C1 segment of cervical spinal cord (tissue), 14 donors: ENCODE measurements at places on chromosomes 6 and 20.

GRCh38 chr6:79946272-79947190, 822 bp downstream of the ELOVL4 start:
- peak; percentile 51 for DNase-seq

- DNase-seq, result peak; percentile 82
These were observed at the start of gene EPB41L1 for GRCh38 chr20:36154700-36155628. TSS of gene EPB41L1 (plus strand) at chr20:36154740. CDS start at chr20:36173778, 19,038 bp downstream.

DNA sequence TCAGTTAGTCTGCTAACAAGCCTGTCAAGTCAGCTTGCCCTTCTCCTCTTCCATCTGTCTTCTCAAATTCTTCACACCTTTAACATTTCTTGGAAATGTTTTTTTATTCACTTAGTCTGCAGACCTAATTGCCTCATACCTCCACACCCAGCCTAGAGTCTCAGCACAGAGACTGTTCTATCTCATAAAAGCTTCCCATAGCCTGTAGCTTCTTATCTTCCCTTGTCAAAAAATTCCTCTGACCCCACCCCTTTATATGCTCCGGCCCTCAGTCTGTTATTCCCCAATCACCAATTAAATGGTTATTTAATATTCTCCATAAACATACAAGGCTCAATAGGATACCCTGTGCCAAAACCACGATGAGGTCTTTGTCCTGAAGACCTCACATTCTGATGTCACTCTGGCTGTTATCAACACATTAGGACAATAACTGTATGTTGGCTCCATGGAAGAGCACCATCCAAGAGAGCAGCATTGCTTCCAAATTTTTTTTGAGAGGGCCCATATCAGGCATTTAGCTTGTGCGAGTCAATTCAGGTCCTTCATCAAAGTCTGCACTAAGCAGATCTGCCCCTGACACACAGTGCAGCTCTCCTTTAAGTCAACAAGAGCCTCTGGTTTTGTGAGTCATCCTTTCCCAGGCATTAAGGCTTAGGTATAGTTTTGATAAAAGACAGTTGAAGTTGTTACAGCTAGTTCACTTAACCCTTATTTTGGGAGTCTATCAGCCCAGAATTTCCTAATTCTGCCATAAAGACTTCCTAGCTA, 83.2 kb upstream of the TBX18 start:
- no peak for DNase-seq

GRCh38 chr20:47038566-47039560, 144.2 kb downstream of the EYA2 start:
- no peak for DNase-seq

GRCh38 chr6:69340196-69340595, 456.6 kb downstream of the LMBRD1 start:
- DNase-seq, result no peak

DNA sequence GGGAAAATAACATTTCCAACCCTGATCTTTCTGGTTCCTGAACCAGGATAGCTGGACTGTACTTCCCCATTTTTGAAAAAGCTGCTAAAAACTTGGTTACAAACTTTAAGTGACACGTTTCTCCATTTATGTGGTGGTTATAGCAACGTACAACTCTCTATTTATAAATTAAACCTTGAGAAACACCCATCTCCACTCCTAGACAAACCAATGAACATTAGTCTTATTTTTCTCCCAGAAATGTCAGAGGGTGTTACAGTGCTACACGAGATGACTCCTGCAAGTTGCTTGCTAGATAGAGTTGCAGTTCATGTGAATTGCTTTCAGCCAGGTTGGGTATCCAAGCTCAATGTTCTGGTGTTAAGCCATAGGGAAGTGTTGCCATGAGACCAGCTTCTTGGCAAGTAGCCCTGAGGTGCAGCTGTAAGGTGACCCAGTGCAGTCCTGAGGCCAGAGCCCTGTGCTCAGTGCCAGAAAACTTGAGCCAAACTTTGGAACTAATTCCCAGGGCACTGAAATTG, 51.3 kb upstream of the REV3L start:
- DNase-seq, result no peak

- no peak for DNase-seq
These were observed 223.7 kb upstream of the RUNX2 start for GRCh38 chr6:45104429-45104828.

GRCh38 chr6:1391800-1392309, 2.5 kb downstream of the FOXF2 start:
- DNase-seq, result no peak

DNA sequence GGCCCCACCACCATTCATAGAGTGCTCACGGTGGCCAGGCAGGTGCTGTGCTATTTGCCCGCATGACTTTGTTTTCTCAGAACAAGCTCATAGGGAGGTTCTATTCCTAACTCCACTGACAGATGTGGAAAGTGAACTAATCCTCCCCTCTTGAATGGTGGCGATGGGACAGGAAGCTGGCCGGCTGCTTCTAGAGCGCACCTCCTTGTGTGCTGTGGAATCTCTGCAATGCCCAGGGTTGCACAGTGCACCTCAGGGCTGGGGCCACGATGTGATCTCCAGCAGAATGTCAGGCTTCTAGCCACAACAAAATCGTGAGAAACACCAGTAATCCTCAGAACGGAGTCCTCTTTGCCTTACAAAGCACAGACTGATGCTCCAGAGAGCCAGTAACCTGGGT, 53.8 kb upstream of the SLC22A23 start:
- DNase-seq, result no peak

GRCh38 chr6:128606611-128607010, 86.2 kb upstream of the PTPRK start:
- DNase-seq, result no peak

DNA sequence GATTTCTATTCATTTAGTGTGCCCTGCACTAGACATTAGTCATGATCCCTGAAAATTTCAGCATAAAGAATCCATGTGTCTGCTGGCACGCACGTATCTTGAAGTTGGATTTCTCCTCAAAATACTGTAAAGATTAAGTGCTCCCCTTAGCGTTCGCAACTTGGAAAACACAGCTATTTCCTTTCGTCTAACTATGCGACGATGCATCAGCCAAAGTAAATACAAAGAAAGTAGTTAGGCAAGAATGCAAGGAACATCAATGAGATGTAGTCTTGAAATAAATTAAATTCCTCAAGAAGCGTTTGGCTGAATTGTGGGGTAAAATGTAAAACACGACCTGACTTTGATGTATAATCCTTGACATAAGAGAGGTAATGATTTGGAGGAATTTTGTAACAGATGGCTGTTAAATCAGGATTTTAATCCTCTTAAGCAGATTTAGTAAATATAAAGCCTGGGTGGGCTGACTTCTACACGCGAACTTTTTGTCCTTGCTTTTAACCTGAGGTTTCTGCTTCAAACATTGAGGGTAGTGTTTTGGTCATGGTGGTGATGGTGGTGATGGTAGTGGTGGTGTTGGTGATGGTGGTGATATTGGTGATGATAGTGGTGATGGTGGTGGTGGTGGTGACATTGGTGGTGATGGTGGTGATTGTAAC, 88.2 kb downstream of the FOXF2 start:
- no peak for DNase-seq

GRCh38 chr6:73581293-73581692, 60.5 kb upstream of the EEF1A1 start:
- no peak for DNase-seq

- DNase-seq, result no peak
These were observed 576 bp downstream of the MAPK13 start for GRCh38 chr6:36130667-36131510.

GRCh38 chr20:23092861-23093495, 6.9 kb upstream of the CD93 start:
- DNase-seq, result no peak

DNA sequence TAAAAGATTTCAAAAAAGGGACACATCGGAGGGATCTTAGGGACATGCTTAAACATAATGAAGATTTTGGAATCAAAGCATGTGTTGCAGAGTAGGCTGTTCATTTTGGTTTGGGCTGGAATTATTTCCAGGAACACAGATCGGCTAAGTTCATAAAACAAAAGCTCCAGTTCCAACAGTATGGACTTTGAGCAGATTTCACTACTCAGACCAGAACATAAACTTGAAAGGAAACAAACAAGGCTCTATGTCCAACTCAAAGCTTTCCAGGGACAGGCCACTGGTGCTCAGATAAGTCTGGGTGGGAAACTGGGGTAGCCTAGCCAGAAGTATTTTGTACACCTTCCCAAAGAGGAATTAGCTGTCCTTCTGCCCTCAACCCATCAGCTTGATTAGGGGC, 51.2 kb upstream of the GMPR start:
- no peak for DNase-seq

GRCh38 chr6:106539936-106540335, 89.4 kb downstream of the RTN4IP1 start:
- no peak for DNase-seq

- DNase-seq, result no peak
These were observed 312.9 kb downstream of the GJA1 start for GRCh38 chr6:121748376-121748775.

DNA sequence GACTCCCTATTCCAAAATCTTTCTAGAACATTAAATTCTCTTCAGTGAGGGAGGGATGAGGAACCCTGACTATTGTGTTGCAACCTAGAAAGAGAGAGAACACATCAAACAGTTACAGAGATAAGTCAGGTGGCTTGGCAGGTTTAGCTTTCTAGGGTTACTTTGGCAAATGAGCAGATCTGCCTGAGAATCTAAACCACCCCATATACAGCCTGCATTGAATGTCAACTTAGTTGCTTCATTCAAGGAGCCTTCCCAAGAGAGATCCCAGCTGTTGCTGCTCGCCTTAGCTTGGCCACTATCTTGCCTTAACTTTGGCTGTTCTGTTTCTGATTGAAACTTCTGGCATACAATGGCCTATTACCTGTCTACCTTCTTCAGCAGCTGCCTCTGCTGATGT, 74.7 kb upstream of the TCF21 start:
- no peak for DNase-seq

GRCh38 chr6:39263303-39264037, 34.2 kb upstream of the KCNK5 start:
- no peak for DNase-seq

- no peak for DNase-seq
These were observed 95.5 kb downstream of the NCR2 start for GRCh38 chr6:41430875-41431274.

DNA sequence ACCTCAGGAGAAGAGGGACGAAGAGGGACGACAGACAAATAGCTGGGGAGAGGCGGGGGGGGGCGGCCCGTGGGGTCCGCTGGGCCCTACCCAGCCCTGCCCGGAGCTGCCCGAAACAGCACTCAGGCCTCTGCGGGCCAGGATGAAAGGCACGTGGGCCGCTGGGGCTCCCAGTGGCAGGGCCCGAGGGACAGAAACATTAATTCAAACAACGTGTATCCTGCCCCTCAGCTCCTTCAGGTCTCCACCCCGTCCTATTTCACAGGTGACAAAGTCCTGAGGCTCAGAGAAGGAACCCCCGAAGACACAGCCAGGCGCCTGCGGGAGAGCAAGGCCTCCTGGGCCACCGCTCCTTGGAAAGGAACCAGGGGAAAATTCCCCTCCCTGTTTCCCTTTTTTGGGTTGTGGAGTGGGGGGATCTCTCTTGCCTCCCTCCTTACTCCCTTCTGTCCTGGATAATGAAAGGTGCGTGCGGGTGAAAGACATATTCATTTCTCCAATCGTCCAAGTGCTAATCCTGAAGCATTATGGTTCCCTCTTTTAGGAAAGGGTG, 93.3 kb downstream of the RNASET2 start:
- DNase-seq, result no peak

GRCh38 chr20:24863356-24863755, 85.7 kb upstream of the CST7 start:
- no peak for DNase-seq

DNA sequence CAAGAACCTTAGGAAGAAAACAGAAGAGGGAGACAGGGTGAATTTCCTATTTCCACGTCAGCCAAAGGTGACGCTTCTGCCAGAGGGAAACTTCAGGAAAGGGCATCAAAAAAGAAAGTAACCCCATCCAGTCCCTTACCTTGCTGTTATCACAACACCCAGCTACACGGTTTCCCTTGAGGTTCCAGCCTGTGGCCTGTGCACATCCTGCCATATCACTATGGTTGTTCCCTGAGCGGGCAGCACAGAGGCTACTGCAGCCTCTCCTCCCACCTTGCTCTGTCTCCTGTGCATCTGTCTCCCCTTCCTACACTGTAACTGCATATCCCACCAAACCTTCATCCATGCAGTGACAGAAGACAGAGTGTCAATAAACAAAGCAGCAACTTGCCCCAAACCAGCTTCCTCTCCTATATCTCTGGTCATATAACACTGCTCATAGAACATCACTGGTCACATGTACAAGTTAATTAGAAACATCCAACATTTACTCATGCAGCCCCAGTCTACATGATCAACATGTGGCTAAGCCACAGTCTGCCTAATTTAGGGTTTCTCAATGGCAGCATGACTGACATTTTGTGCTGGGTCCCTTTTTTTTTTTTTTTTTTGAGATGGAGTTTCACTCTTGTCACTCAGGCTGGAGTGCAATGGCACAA, 54.7 kb downstream of the GFOD1 start:
- no peak for DNase-seq

DNA sequence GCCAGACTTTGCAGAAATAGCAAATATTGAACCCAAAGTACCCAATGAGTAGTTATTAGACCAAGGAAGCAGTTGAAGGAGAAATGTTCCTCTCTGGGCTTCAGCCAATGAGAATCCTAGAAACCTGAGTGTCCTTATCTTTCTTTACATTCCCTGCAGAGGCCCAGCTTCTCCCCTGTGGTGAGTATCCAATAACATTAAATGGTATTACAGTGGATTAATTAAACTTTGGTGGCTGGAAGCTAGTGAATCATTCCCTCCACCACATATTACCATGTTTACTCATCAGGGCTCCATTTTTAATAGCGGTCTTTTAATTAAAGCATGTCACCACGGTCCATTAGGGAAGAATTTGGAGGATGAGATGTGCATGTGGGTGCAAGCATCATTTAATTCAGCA, 74.0 kb downstream of the UNC5CL start:
- no peak for DNase-seq

- DNase-seq, result no peak
These were observed 9.5 kb upstream of the ADGRG6 start for GRCh38 chr6:142292166-142292924.

DNA sequence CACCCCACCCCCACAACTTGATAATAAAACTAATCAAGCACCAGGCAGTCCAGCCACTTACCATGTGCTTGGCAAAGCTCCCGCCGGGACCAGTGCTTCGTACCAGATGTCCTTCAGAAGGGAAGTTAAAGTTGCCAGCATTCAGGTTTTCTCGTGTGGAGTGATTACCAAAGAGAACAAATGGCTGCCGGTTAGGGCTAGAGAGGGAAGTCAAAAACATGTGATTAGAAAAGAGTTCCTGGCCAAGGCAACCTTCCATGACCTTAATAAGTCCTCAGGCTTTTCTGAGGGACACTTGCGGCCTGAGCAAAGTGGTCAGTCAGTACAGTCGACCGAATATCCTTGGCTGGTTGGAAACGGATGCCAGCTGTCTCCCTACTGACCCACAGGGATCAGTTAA, 67.0 kb downstream of the DNAAF9 start:
- DNase-seq, result no peak
